K562 (cell line): ENCODE measurements at places on chromosomes 12 and 14. TPM values are rescaled to one million over a fixed set of nuclear protein-coding genes. Genes with fewer than 3 reads are reported as not detected.

DNA sequence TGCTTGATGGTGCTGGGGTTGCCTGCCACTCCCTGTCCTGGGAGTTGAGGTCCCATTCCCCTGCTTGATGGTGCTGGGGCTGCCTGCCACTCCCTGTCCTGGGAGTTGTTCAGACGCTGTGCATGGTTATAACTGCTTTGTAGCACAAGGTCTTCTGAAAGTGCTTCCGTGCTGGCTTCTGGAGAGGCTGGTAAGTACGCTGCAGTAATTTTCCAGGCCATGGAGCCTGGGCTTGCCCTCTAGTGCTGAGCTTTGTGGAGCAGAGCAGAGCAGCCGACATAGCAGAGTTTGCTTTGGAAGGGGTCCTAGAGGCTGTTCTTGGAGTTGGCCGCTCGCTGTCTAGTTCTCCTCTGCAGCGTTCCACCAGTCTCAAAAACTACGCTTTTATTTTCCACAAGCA, 6.3 kb downstream of the B4GALNT3 start:
- no peak overlapping the region for H3K27ac ChIP-seq
- no peak overlapping the region for H3K4me3 ChIP-seq
- no peaks in the 10 kb centered on the region; the same call in 1 of the 2 replicates for H3K4me1 ChIP-seq
- no peaks in the 10 kb centered on the region for H3K36me3 ChIP-seq
- peaks cover 19% of the 10 kb centered on the region for H3K27me3 ChIP-seq
- no peak for DNase-seq

GRCh38 chr14:86481104-86481503, 951.2 kb downstream of the FLRT2 start:
- no peak for DNase-seq
- H3K27ac ChIP-seq, result no peak overlapping the region
- H3K4me1 ChIP-seq, result no peaks in the 10 kb centered on the region
- H3K4me3 ChIP-seq, result no peak overlapping the region
- H3K36me3 ChIP-seq, result no peaks in the 10 kb centered on the region

The GLI1 gene
- 0.51 and 0.64 TPM in 2 replicates for polyA plus RNA-seq

The DTD2 gene
- 16.0 and 19.4 TPM in 2 replicates for polyA plus RNA-seq

The POTEG gene
- polyA plus RNA-seq, result not detected in 2 replicates

The ACRBP gene
- 4.4 and 6.7 TPM in 2 replicates for polyA plus RNA-seq

The RASSF9 gene
- not detected in 2 replicates for polyA plus RNA-seq
